ENCODE measurements at places on chromosomes 2 and 18. TPM values are rescaled to one million over a fixed set of nuclear protein-coding genes. Genes with fewer than 3 reads are reported as not detected.

DNA sequence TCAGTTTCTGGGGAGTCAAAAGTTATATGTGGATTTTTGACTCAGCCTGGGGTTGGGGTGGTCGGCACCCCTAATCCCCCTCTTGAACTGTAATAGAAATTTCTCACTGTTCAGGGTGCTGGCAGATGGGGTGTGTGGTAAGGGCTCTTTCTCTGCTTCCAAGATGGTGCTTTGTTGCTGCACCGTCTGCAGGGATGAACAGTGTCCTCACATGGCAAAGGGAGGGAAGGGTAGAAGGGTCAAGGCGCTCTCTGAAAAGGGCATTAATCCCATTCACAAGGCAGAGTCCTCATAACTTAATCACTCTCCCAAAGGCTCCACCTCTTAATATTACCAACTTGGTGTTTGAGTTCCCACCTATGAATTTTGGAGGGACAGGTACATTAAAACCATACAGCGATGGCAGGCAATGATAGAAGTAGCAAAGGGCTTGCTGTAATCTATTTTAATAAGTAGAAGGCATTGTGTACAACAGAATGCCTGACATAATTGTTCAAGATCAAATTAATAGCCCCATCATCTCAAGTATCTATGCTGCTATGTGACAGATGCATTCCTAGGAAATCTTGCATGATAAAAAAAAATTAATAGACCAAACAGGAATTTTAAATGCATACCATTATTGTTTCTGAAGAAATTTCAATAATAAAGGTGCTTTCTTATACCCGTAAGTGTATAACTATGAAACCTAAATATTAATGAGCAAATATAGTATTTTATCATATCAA, 28.1 kb downstream of the MMADHC start:
- DNase-seq, result no peak

GRCh38 chr18:48594471-48595094, 55.8 kb downstream of the CTIF start:
- DNase-seq, result peak; percentile 42

The HOXD3 gene
- total RNA-seq, result 0.24 TPM

The RSAD2 gene
- total RNA-seq, result 1.9 TPM

DNA sequence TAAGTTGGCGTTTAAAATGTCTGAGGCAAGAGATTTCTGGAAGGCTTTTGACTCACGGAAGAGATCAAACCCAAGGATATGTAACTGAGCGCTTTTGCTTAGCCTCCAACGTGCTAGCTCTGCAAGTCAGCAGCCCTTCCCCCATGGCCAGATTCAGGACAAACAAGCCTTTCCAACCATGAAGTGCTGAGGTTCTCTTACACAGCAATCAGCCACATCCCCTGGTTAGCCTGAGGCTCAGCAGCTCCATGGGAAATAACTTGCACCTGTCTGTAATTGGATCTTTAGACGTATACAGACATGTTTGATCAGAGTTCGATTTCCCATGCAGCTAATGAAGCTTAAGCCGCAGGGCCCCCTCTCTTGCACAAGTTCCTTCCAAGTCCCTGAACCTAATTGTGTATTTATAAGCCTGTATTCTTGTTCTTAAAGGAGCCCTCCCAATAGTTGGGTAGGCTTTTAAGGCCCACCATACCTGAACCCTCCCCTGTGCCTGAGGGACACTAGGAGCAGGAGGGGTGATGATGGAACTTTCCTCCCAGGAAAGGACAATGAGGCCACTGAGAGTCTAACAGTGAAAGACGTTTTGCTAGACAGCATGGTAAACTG, 2.1 kb upstream of the TMEM131 start:
- no peak for DNase-seq

DNA sequence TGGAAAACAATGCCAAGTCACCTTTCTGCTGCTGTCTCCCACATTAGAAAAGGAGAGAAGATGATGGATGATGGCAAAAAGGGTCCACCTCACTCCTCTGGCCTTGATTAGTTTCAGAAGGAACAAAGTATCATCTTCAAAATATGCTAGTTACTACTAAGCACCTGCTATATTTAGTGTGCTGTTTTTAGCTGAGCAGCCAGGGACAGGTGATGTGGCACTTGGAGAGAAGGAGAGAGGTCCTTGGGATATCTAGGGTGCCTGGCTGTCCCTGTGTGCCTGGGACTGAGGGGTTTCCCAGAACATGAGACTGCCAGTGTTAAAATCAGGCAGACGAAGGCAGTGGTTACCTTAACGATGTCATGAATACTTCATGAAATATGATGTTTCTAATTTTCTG, 235.5 kb upstream of the NT5C1B start:
- no peak for DNase-seq

The SPEG gene
- 3.5 TPM for total RNA-seq

Data from pancreas (tissue), 10 donors.